ENCODE measurements at places on chromosomes 5 and 9.
A peak's percentile ranks its signal among the peaks of the same experiment; 100 is the strongest.

DNA sequence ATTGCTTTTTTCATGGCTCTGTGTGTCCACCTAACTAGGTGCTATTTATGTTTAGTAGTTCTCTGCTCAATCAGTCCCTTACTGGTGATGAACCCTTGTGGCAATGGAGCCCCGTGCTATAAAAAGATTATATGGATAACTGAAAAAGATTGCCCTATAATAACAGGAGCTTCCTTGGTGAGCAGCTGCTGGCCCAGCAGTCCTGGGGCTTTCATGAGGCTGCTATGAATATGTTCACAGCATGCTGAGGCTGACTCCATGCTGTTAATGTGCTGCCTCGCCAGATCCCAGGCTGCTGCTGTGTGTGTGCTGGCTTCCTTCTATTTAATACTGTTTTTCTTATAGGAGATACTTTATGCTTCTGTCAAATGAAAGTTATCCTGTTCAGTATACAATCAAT, 357.5 kb downstream of the TAF11L14 start:
- no peak for DNase-seq

DNA sequence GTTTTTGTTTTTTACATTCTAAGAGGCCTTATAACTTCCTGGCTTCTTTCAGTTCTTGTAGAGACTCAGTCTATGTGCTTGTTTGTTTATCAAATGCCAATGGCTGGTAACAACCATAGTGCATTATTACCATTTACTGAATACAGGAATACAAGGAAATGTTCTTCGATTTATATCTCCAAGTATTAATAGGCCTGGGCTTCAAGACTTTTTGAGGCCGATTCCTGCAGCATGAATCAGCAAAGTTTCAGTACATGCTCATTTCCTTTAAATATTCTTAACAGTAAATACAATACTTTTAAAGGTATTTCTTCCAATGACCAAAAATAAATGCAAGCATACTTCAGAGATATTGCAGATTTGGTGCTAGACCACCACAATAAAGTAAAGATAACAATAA, 535.3 kb downstream of the EFNA5 start:
- DNase-seq: no peak

DNA sequence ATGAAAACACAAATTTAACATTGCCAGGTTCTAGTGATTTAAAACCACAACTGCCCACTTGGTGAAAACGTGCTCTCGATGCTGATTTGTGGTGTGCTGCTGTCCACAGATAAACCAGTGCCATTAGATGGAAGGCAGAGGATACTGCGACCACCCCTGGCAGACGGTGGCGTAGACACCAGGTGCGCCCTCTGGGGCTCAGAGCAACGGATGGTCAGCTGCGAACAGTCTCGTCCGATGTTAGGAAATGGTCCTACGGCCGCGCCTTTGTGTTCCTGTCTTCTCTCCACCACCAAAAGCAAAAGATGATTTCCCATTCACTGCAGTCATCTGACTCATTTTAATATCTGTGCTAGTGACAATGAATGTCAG, 43.2 kb downstream of the UBE2QL1 start:
- peak; percentile 66 for DNase-seq

DNA sequence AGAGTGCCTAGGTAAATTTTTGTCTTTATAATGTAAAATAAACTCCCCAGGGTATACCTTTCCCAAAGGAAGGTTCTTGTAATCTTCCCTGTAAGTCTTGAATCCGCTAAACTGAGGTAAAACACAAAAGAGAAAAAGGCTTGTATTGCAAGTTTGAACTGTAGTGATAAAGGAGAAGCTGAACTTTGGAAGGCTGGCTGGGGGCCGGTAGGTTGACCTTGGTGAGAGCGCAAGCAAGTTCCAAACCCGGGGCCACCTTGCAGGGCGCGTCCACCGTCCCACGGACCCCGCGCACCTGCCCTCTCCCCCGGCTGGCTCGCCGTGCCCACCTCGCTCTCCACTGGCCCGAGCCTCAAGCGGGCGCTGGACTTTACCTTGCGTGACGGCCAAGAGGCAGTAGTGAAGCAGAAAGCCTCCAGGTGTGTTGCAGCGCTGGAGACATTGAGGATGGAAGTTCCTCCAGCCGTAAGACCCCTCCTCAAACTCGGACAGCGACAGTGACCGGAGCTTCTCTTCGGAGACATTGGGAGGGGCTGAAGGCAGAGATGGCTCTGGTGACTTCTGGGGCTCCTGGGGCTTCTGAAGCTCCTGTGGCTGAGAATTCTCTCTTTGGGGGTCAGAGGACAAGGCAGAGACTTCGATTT, 428 bp downstream of the SLCO4C1 start:
- no peak for DNase-seq

DNA sequence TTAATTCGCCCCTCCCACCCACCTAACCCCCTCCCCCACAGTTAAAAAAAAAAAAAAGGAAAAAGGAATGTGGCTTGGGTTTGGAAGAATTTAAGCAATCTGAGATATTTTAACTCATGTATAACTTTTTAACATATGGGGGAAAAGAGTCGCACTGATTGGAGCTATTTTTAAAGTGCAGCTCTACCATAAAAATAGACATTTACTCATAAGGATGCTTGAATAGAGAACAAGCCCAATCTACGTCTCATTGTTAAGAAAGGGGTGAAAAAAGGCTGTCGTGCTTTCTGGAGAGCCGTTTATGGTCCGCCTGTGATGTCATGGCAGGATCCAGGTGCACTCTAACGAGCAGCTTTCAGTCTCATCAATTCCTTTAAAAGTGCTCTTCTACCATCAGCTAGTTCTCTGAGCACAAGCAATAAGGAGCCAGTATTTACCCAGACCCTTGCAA, 142.4 kb downstream of the ELAVL2 start:
- no peak for DNase-seq

DNA sequence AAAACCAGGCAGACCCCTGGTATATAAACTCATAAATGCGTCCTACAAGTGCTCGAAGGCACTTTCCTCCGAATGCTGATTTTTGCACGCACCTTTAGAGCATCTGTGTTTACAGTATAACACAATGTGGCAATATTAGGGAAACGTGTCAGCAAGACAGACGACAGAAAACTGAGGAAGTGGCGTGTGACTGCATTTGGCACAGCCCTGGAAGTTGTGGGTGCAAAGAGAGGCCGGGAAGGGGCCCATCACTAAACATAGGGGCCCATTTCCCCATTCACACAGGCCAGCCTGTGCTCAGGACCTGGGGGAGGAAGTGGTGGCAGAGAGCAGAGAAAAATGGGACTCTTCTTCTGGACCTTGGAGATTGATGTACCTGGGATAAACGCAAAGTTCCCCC, 48.2 kb downstream of the RASGEF1C start:
- DNase-seq: no peak

DNA sequence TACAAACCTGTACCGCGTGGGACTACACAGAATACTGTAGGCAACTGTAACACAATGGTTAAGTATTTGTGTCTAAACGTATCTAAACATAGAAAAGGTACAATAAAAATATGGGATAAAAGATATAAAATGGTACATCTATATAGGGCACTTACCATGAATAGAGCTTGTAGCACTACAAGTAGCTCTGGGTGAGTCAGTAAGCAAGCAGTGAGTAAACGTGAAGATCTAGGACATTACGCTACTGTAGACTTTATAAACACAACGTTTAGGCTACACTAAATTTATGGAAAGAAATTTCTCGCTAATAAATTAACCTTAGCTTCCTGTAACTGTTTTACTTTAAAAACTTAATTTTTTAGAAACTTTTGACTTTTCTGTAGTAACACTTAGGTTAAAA, 46.5 kb downstream of the MRPS27 start:
- no peak for DNase-seq

DNA sequence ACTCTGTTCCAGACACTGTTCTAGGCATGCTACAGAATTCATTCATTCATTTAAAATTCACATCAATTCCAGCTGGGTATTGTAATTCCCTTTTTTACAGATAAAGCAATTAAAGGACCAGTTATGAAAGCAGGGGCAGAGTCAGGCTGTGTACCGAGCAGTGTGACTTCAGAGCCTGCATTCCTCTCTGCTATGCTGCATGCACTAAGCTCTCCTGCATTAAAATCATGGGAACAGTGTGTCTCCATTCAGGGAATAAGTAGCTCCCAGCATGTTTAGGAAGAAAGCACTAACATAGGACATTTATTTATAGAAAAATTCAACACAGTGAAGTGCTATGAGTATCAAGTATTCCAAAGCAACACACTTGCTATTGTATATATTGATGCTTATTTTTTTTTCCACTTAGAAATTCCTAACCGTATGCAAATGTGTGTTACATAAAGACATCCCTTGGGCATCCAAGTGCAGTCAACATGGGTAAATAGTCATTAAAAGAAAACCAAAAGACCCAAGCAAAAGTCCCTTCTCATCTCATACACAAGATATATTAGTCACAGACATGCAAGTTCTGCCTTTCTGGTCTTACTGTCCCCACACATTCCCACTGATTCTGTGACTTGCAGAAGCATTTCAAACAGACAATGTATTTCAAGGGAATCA, 173.7 kb downstream of the GABRB2 start:
- DNase-seq: no peak

DNA sequence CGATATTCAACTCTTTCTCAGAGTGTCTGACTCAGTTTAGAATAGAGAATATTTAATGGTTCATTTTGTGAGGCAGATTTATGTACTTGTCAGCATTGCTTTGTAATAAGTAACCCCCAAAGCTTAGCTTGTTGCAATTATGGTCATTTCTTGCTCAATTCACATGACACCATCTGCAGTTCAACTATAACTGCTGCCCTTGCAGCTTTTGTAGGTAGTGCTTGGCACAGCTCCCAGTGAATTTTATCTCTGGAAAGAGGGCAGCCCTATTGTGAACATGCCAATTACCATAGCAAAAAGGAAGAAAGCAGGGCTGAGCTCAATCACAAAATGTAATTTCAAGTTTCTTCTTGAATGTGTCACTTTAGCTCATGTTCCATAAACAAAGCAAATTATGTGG, 1587.7 kb upstream of the ACO1 start:
- DNase-seq: no peak

DNA sequence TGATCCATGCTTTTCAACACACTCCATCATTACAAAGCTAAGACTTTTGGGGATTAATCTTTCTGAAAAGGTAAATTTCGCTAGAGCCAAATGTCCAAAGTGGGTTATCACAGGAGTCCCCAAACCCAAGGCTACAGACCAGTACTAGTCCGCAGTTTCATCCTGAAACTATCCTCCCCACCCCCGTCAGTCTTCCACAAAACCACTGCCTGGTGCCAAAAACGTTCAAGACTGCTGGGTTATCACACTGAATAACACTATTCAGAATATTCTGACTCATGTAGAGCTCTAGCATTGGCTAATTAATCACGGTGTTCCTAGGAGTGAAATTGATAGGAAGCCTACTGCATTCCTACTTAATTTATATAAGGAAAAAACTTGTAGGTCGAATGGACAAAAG, 24.7 kb downstream of the ERP44 start:
- no peak for DNase-seq

- DNase-seq: no peak
Measured at GRCh38 chr9:137190315-137190856, 1.9 kb downstream of the SSNA1 start.

- DNase-seq: no peak
Measured at GRCh38 chr9:92745331-92745730, 19.3 kb downstream of the BICD2 start.

GRCh38 chr9:36039121-36039520, 2.4 kb downstream of the RECK start:
- no peak for DNase-seq

DNA sequence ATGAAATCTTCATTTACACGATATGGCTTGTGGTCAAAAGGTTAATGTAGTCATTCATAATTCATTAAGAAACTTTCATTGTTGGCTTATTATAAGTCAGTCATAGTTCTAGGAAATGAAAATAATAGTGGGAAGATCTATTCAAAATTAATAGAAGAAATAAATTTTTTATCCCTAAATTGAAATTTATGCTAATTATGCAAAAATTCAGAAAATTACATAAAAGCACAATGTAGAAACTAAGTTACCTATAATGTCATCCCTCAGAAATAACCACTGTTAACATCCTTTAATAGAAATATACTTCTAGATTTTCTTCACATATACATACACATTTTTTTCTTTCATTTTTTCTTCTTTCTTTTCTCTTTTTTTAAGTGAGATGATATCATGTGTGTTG, 15.9 kb upstream of the JAK2 start:
- DNase-seq: no peak

GRCh38 chr9:126016579-126017290, 269.6 kb downstream of the PBX3 start:
- DNase-seq: no peak

DNA sequence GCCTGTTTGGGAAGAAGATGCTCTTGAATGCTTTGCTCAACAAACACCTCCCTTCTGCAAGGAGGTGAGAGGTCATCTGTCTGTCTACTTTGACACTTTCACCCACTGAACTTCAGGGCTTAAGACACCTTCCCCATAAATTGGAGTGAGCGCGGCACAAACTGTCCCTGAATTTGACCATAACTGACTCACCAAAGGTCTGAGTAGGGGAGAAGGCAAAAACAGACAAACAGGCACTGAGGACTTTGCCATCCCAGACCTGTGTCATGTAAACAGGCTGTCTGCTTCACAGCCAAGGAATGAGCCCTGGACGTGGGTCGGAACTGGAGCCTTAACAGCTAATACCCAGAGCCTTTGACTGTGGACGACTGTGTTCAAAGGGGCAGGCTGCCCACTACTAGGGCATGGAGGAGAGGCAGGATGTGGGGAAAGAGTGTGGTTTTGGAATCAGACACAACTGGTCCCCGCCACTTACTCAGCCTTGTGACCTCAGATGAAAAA, 320.9 kb upstream of the KLF4 start:
- DNase-seq: no peak

DNA sequence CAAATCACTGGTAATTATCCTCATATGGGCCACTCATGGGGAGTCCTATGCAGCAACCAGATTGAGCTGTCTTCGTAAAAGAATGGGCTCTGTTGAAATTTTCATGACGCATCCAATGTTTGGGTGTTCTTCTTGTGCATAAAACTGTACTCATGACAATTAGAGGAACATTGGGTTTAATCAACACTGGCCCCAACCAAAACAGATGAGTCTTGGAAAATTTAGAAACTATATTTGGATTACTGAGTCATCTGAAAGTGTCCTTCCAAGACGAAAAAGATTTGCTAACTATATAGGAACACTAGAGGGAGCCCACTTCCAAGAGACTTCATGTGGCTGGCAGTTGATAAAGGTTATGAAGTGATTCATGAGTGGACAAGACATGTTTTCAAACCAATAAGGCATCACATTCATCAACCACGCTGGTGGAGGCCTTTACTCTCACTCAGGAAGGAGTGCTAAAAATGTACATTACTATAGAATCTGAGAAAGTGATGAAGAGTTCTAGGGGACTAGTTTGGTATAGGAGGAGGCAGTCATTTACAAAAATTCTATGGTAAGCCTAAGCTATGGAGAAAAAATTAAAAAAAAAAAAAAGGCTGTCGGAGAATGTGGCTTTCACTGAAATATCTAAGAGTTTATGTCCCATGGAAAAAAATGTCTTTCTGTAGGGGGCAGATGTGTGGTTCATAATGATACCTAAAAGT, 313.5 kb downstream of the PRDM9 start:
- no peak for DNase-seq
